Melanocyte of skin (primary cell): ENCODE measurements at places on chromosomes 5 and 9. TPM values are rescaled to one million over a fixed set of nuclear protein-coding genes. Genes with fewer than 3 reads are reported as not detected.

The NR2F1 gene
- 0.33 and 2.3 TPM in 2 replicates for total RNA-seq

The RANBP17 gene
- total RNA-seq = 16.3 and 35.0 TPM in 2 replicates

The FRMD3 gene
- total RNA-seq = under 0.01 and 0.31 TPM in 2 replicates

The TAF1L gene
- under 0.01 TPM in 1 of 2 replicates, not detected in the other for total RNA-seq

The AHRR gene
- total RNA-seq = 41.0 and 47.6 TPM in 2 replicates

The TMEM252 gene
- not detected in 2 replicates for total RNA-seq

The TMEM245 gene
- 69.9 and 89.8 TPM in 2 replicates for total RNA-seq

The LTC4S gene
- not detected in 2 replicates for total RNA-seq

The IFNA5 gene
- not detected in 2 replicates for total RNA-seq

The LCP2 gene
- 0.31 and 0.67 TPM in 2 replicates for total RNA-seq

The ARID3C gene
- total RNA-seq = under 0.01 and 0.15 TPM in 2 replicates

The PCDHA1 gene
- not detected in 2 replicates for total RNA-seq

The PDLIM7 gene
- total RNA-seq = 34.8 and 59.2 TPM in 2 replicates

The MTMR12 gene
- total RNA-seq = 15.1 and 18.2 TPM in 2 replicates

The SCGB3A1 gene
- not detected in 2 replicates for total RNA-seq

The NANS gene
- total RNA-seq = 98.9 and 113 TPM in 2 replicates

The C5orf47 gene
- total RNA-seq = 0.34 TPM in 1 of 2 replicates, not detected in the other

The PBX3 gene
- total RNA-seq = 14.8 and 19.3 TPM in 2 replicates

The ZNF608 gene
- 15.1 and 48.3 TPM in 2 replicates for total RNA-seq

The TPRN gene
- total RNA-seq = 12.7 and 15.6 TPM in 2 replicates

The IL3 gene
- not detected in 2 replicates for total RNA-seq

The TNFSF8 gene
- total RNA-seq = not detected in 2 replicates

The SELENOP gene
- 1.3 and 1.5 TPM in 2 replicates for total RNA-seq

The DPH7 gene
- total RNA-seq = 18.6 and 19.6 TPM in 2 replicates

The NRG2 gene
- total RNA-seq = 2.7 and 3.9 TPM in 2 replicates

The COL15A1 gene
- 0.69 and 0.73 TPM in 2 replicates for total RNA-seq

The ASS1 gene
- 1.0 and 4.0 TPM in 2 replicates for total RNA-seq

The SEC24A gene
- 29.8 and 30.6 TPM in 2 replicates for total RNA-seq

The RLN1 gene
- 0.46 and 0.67 TPM in 2 replicates for total RNA-seq

The SUSD3 gene
- 3.7 and 5.3 TPM in 2 replicates for total RNA-seq

The ACTBL2 gene
- under 0.01 TPM in 2 replicates for total RNA-seq

The FIBCD1 gene
- 0.31 and 0.67 TPM in 2 replicates for total RNA-seq
